Thyroid gland (tissue), 4 donors: ENCODE measurements at places on chromosomes 16 and 17. TPM values are rescaled to one million over a fixed set of nuclear protein-coding genes. Genes with fewer than 3 reads are reported as not detected.
A peak's percentile ranks its signal among the peaks of the same experiment; 100 is the strongest.

DNA sequence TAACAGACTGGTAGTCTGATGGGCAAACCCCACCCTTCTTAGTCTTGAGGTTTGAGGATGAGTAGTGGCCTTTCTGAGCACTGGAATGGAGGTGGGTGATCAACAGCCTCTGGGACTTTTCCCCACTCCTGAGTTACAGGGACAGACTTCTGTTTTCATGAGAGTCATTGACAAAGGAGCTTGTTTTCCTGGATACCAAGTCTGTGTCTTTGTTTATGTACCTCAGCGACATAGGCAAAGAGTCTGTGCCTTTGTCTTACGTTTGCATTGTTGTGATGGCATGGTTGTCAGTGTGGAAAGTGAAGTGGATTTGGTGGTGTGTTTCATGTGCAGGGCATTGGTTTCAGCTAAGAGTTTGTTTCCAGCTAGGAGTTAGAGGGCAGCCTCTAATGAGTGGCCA, 17.5 kb downstream of the EPN2 start:
- DNase-seq: no peak

DNA sequence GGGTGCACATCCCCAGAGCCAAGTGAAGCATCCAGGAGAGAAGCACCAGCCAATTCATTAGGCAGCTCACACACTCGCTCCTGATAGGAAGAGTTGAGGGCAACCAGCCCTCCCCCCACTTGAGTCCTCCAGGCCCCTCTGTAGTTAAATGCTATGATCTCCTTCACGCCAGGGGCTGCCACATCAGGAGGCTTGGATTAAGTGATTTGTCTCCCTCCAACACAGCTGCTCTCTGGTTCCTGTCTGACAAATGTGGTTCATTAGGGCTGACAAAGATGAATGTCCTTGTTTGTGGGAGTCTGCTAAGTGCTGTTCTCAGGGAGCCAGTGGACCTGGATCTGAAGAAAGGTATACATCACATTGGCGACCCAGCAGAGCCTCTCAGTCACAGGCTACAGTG, 94.5 kb upstream of the WSCD1 start:
- no peak for DNase-seq

DNA sequence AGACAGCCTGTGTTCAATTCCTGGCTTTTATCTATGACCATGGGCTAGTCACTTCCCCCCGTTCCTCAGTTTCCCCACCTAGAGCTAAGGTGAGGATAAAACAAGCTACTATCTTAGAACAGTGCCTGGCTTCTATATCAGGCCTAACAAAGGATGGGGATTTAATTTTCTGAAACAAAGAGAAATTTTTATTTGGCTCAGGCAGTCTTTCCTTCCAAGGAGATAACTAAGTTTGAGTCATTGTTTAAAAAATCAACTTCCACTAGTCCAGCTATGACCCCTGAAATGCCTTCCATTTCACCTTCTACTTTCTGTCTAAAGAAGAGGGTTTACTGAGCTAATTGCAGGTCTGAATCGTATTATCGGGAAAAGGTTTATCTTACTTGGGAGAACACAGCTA, 99.0 kb downstream of the CMIP start:
- no peak for DNase-seq

DNA sequence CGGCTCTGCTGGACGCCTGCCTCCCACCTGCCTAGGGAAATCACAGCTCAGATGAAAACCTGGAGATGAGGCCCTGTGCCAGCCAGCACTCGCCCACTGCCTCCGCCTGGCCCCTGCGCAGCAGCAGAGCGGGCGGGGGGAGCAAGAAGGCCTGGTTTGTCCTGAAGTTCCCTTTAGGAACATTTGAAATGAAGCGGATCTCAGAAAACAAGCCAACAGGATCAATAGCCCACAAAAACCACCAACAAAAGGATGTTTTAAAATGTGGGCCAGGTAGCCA, 48.0 kb downstream of the RBFOX3 start:
- no peak for DNase-seq

DNA sequence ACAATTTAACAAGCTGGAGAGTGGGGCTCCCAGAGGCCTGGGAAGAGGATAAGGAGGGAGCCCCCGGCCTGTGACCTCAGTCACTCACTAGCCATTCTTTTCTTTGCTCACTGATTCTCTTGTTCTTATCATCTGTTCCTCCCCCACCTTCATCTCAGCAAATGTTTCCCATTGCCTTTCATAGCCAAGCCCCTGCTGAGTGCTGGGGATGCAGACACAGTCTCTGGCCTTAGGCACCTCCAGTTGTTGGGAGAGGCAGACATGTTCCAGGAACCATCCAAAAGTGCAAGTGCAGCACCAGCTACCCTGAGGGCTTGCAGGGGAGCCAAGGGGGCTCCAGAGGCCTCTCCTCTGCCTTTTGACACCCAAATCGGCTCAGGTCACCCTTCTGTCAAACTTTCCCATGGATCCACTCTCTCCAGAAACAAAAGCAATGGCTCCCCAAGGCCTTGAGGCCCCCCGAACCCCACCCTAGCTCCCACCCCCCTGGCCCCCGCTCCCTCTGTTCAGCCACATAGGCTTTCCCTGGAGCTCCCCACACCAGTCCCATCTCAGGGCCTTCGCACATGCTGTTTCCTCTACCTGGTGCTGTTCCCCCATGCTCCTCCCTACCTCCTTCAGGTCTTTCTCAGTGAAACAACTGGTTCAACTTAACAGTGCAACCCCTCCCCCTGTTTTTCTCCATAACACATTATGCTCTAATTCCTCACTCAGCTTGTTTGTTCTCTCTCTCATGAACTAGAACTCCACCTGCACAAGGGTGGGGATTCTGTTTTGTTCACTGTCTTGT, 14.9 kb upstream of the KCNJ12 start:
- DNase-seq: no peak

DNA sequence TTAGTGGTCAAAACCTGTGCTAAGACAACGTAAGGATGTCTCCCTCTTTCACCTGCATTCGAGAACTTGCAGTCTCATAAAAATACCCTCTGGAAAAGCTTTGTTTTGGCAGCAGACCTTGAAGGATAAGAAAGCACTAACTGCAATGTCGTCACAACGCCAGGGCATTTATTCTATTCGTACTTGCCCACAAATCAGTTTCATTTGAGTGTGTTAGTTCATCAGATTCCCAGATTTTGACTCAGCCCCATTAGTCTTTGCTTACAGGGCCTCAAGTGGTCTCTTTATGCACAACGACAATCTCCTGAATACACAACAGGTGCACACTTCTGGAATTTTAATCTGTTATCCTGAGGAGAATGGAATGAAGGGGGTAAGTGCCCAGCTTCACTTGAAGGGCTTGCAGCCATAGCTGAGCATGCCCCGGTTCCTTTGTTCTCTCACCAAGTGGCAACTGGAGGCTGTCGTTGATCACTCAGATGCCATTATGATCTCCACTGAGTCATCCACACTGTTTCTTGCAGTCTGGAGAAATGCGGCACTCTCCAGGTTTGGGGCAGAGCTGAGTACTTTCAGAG, 58.8 kb downstream of the CLEC19A start:
- DNase-seq: peak; percentile 8

- DNase-seq: no peak
Measured at GRCh38 chr17:32517982-32518381, 31.2 kb downstream of the CDK5R1 start.

GRCh38 chr17:47694581-47695428, 844 bp downstream of the TBKBP1 start:
- peak; percentile 67 for DNase-seq

DNA sequence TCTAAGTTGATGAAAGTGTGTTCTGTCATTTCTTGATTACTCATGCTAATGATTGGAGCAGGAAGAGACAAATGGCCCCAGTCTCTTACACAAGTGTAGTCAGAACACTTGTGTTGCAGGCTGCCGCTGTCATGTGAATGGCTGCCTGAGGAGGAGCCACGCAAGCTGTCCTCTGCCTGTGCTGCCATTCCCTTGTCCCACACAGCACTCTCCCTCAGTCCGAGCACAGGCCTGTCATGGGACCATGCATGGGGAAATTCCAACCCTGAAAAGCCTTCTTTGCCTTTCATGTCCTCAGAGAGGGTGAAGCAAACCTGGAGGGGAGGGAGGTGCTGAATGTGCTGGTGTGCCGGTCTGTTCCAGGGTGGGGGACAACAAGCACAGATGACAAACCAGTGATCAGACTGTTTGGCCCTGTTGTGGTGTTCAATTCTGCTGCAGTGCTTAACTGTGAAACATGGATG, 109.4 kb downstream of the MRTFB start:
- no peak for DNase-seq

GRCh38 chr17:66387392-66387981, 85.1 kb downstream of the PRKCA start:
- no peak for DNase-seq

DNA sequence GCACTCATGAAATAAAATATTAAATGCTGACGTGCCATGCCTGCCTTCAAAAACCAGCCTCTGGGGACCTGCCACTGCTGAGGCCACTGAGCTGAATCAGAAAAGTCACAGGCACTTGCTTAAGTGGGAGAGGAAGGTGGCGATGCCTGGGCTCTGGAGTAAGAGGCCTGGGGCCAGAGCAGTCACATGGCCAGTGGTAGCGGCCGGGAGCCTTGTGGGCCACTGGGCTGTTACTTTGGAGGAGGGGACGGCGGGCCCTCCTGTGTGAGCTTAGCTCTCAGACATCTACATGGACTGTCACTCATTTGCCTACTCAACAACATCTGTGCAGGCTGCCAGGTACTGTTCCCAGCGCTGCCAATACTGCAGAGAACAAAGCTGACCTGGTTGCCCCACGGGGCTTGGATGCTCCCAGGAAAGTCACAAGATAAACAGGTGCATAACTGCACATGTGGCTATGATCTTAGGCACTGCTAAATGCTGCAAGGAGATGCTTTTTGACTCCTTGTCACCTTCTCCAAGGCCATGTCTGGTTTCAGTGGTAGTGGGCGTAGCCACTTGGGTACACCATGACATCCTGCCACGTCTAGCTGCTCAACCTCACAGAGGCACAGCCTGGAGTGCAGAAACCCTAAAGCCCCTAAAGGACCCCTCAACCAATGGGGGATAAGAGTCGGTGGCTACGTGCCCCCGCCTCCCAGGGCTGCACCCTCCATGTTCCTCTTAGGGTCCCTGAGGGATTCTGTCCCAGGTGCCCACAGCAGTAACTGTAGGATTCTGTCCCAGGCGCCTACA, 11.6 kb downstream of the COTL1 start:
- DNase-seq: peak; percentile 96

Gene CD300H
- not detected for total RNA-seq

Gene SLC25A10
- 17.5 TPM for total RNA-seq

Gene ADGRG3
- 10.6 TPM for total RNA-seq

Gene ETV4
- 5.0 TPM for total RNA-seq

Gene SCNN1B
- 10.7 TPM for total RNA-seq

Gene CRYBA1
- not detected for total RNA-seq

Gene P2RX1
- total RNA-seq: not detected
